ENCODE measurements at places on chromosomes 12 and 14.
A peak's percentile ranks its signal among the peaks of the same experiment; 100 is the strongest.

DNA sequence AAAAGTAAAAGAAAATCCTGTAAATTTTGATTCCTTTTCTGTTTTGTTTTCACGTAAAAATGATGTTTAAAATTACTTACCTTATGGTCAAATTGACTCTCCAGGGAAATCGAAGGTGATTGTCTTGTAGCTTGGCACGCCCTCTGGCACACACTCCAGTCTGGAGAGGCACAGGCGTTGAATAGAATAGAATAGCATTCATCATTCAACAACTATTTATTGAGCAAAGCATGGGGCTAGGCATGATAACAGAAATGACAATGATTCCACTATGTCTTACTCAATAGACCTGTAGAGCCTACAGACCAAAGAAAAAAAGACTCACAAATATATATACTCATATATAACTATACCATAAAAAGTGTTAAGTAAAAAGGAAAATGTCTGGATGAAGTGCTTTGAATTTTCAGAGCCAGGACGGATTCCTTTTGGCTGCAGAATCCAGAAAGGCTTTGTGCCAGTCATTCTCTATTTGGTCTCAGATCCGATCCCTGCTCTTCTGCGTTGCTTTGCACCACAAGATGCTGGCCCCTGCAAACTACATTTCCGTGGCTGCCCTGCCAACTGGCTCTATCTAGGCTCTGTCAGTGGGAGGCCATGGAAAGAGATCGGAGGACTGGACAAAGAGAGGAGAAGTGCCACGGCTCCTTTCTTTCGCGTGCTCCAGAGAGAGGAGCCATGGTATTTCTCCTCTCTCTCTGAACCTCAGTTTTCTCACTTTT lies 231.8 kb downstream of the CRADD start:
- DNase-seq = peak; percentile 87

- DNase-seq = no peak
Measured at GRCh38 chr12:20508962-20509361, 140.6 kb downstream of the PDE3A start.

- no peak for DNase-seq
Measured at GRCh38 chr14:69667938-69668335, 56.5 kb downstream of the SUSD6 start.

GRCh38 chr12:57745485-57745881 lies 644 bp downstream of the TSPAN31 start:
- DNase-seq = no peak

DNA sequence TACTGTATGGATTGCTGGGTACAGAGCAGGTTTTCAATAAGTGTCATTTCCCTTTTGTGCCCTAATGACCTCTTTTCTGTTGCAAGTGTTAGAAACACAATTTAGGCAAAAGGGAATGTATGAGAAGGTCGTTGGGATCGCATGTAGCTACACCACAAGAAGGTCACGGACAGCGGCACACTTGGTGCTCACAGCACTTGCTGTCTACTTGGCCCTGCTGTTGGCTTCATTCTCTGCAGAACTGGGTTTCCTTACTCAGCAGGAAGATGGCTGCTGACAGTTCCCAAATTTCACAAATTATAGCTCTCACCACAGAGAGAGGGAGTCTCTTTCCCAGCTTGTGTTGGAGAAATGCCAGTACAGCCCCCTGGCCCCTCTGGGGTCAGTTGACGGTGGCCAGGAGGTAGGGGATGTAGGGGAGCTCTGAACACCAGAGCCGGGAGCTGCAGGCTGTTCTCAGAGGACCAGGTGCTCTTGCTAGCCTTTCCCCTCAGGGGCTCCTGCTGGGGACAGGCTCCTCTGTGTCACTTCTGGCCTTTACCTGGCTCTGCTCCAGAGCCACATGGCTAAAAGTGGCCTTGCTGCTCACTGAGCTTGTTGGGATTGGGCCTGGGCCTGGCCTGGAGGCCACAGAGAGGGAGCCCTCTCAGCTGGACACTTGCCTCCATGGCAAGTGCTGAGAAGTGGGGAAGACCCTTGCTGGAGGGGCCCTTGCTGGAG lies 50.9 kb upstream of the BCL7A start:
- DNase-seq = no peak

DNA sequence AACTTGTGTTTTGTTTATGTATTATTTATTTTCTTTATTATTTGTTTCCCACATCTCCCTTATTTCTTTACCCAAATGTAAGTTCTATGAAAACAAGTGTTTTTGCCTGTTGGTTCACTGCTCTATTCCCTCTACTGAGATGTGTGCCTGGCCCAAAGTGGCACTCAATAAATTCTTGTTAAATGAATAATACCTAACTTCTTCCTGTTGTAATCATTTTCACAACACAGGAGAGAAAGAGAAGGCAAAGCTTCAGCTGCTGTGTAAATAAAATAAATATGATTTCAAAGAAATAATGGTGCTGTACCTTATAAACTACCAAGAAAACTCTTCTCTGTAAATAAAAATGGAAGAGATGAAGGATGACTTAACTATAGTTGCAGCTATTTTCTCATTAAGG lies 116.2 kb downstream of the TRHDE start:
- DNase-seq = no peak

- peak; percentile 72 for DNase-seq
Measured at GRCh38 chr12:82874945-82875344, 188.2 kb downstream of the TMTC2 start.
